Gastrocnemius medialis (tissue), 4 donors: ENCODE measurements at places on chromosomes 5 and 9. TPM values are rescaled to one million over a fixed set of nuclear protein-coding genes. Genes with fewer than 3 reads are reported as not detected.

NMUR2 gene
- not detected for total RNA-seq

CDX1 gene
- total RNA-seq: not detected

FGD3 gene
- total RNA-seq: 0.92 TPM

GPR151 gene
- not detected for total RNA-seq

MUSK gene
- 36.6 TPM for total RNA-seq

SLC27A4 gene
- 30.2 TPM for total RNA-seq

KIF4B gene
- not detected for total RNA-seq

STC2 gene
- 0.39 TPM for total RNA-seq

CARD6 gene
- 3.7 TPM for total RNA-seq

FAM151B gene
- total RNA-seq: 0.18 TPM

FER gene
- 7.5 TPM for total RNA-seq

RABL6 gene
- 94.6 TPM for total RNA-seq

FST gene
- total RNA-seq: 3.4 TPM
